Heart right ventricle (tissue), 16 donors: ENCODE measurements at places on chromosomes 2 and 18.

DNA sequence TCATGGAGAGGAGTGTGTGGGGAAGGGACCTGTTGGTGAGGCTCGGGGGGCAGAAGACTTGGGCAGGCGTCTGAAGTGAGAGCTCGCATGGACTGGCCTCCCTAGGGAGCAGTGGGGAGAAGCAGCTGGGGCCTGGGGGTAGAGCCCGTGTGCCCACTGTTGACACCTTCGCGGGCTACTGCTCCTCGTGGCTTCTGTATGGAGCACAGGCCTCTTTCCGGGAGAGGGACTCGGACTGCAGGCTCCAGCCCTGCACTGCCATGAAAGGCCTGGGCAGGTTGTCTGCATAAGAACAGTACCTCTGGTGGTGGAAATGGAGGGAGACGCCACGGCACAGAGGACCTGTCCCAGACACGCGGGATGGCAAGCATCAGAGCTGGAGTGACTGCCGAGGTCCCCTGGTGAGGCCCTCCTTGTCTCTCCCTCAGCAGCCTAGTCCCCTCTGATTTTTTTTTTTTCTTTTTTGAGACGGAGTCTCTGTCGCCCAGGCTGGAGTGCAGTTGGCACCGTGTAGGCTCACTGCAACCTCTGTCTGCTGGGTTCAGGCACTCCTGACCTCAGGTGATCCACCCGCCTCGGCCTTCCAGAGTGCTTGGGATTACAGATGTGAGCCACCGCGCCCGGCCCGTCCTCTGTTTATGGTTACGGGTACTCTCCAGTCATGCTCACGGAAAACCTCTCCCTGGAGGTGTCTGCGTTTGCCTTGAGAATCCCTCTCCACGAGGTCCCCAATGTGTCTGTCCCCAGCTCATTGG is 44.7 kb upstream of the PTMA start:
- no peak for DNase-seq

DNA sequence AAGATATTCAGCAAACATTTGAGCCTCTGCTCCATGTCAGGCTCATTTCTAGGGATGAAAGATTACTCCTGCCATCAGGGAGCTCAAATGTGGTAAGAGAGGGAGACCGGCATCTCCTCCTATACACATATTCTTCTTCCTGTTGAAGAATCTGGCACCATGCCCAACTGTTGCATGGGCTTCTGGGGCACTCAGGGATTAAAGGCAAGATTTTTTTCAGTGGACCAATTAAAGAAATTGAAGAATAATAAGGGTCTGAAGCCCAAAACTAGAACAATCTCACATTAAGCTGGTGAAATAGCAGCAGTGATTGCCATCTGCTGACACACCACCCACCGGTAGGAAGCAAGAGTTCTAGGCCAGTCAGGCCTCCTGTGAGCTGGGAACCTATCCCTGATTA is 145.4 kb upstream of the LYPD6 start:
- DNase-seq = no peak

- DNase-seq = no peak
Measured at GRCh38 chr2:187478719-187479118, 30.7 kb upstream of the CALCRL start.

- no peak for DNase-seq
Measured at GRCh38 chr2:234375176-234375880, 121.6 kb downstream of the ARL4C start.

- DNase-seq = no peak
Measured at GRCh38 chr2:138610201-138610953, 108.8 kb downstream of the SPOPL start.

DNA sequence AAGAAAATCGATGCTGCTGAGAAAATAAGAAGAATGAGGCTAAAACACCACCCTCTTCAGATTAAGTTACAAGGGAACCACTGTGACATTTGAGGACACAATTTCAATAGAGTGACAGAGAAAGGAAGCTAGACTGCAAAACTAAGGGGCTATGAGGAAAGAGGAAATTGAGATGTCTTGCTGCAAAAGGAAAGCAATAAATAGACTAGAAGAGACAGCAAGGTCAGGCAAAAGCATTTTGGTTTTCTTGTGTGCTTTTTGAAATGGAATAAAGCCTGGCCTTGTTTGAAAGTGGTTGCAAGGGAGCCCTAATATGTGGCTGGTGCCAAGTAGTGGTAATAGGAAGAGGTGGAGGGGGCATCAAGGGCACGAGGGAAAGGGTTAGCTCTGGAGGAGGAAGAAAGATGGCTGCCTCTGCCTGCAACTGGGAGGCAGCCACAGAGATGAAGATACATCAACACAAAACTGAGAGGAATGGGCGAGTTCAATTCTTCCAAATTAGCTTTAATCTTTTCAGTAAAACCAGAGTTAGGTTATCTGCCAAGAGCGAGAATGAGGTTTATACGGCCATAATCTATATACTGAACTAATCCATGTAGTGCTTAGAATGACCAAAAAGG is 1.2 kb upstream of the MRO start:
- DNase-seq = no peak

- DNase-seq = no peak
Measured at GRCh38 chr2:112050316-112050715, 4.8 kb upstream of the TMEM87B start.

DNA sequence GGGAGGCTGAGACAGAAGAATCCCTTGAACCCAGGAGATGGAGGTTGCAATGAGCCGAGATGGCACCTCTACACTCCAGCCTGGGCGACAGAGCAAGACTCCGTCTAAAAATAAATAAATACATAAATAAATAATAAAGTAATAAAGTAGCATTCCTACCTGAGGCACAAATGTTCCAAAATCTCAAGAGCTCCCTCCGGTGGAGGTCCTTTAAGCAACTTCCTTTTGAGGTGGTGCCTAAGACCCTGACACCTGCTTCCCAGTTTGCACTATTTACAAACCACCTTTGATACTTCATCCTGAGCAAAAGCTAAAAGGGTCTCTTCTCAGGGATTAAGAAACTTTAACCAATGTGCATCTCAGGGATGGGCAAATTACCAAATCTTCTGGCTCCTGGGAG is 505.1 kb downstream of the CNTNAP5 start:
- DNase-seq = no peak

GRCh38 chr2:165633431-165633830 is 160.6 kb downstream of the GALNT3 start:
- no peak for DNase-seq
